ENCODE measurements at places on chromosomes 1 and 21.

- DNase-seq, result no peak
These were observed 23.5 kb upstream of the RSBN1 start for GRCh38 chr1:113835686-113836290.

- DNase-seq, result no peak
These were observed 38.4 kb downstream of the PIK3CD start for GRCh38 chr1:9689971-9690381.

DNA sequence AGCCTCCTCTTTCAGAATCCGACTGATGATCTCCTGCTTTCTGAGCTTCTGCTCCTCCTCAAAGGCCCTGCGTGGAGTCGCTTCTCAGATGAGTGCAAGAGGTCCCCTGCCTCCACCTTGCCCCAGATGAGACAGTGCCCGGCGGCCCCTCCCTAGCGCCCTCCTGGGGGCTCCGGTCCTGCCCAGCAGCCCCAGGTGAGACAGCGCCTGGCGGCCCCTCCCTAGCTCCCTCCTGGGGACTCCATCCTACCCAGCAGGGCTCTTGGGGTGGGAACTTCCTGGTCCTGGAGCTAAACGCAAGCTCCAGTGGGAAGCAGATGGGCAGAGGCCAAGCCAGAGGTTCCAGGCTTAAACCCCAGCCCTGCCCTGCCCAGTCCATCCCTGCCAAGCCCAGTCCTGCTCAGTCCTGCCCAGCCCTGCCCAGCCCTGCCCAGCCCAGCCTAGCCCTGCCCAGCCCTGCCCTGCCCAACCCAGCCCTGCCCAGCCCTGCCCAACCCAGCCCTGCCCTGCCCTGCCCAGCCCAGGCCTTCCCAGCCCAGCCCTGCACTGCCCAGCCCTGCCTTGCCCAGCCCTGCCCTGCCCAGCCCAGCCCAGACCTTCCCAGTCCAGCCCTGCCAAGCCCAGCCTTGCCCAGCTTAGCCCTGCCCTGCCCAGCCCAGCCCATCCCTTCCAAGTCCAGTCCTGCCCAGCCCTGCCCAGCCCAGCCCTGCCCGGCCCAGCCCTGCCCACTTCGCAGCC, 34.6 kb downstream of the CFAP74 start:
- DNase-seq, result no peak

GRCh38 chr1:8161546-8162105, 135.5 kb upstream of the ERRFI1 start:
- DNase-seq, result no peak

- no peak for DNase-seq
These were observed 120.1 kb downstream of the CLIC6 start for GRCh38 chr21:34788879-34789278.

DNA sequence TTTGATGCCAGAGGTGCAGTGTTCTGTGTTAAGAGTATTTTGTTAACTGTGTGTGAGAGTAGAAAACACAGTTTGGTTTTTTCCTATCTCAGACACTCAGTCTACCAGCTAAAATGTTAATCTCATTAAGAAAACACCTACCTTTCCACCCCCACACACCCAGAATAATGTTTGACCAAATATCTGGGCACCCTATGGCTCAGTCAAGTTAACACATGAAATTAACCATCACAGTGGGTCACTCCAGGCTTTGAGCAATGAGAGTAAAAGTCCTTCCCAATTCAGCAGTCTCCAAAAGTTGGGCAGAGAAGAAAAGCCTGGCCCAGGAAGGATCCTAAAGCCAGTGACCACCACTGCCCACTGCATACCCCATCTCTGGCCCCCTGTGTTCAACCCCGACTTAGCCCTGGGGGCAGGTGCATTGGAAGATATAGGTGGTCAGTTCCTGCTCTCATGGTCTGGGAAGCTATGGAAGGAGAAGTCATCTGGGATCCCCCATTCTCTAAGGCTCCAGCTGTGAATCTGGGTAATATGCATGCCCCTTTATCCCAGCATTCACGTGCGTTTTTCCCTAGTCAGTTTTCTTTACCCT, 50.2 kb upstream of the CSF3R start:
- no peak for DNase-seq
